ENCODE measurements at places on chromosomes 7 and 10.

DNA sequence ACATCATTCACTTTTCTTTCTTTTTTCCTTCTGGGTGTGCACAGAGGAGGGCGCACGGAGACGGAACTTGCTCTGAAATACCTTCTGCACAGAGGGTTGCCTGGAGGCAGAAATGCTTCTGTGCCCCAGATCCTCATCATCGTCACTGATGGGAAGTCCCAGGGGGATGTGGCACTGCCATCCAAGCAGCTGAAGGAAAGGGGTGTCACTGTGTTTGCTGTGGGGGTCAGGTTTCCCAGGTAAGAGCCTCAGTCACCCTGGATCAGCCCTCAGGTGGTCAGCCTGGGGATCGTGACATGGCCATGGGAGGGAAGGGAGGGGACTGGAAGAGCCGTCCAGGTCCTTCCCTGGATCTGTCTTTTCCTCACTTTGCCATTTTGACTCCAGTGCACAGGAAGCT is 33.6 kb downstream of the VWA2 start:
- DNase-seq = no peak

GRCh38 chr10:13939391-13939790 is 352.6 kb downstream of the PRPF18 start:
- DNase-seq = no peak

GRCh38 chr10:33497338-33497737 is 162.9 kb upstream of the NRP1 start:
- no peak for DNase-seq

DNA sequence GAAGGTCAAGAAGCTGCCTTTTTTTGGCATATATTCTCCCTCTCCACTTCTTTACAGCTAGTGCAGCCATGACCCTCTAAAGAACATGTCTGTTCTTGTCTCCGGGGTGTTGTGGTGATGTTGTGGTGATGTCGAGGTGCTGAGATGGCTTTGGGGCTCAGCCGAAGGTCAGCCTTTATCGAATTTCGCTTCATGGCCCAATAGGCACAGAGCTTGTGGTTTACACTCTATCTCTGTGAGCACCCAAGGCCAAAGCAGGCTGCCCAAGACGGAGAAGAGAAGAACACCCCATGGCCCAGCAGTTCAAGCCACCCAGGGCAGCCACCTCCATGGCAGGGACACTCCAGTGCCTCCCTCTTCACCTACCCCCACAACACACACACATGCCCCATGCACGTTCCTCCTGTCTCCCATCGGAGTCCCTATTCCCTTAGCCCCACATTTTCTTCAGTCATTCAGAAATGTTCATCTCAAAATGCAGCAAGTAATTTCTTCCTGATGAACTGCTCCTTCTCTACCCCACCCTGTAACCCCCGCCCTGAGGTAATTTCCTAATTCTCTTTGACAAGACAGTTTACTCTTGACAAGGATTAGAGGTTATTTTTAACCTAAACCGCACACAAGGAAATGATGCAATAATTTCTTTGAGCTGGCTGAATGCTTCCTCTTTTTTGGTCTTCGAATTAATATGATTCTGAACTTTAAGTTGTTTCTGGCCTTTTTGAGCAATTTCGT is 18.6 kb upstream of the ADRB1 start:
- DNase-seq = no peak

DNA sequence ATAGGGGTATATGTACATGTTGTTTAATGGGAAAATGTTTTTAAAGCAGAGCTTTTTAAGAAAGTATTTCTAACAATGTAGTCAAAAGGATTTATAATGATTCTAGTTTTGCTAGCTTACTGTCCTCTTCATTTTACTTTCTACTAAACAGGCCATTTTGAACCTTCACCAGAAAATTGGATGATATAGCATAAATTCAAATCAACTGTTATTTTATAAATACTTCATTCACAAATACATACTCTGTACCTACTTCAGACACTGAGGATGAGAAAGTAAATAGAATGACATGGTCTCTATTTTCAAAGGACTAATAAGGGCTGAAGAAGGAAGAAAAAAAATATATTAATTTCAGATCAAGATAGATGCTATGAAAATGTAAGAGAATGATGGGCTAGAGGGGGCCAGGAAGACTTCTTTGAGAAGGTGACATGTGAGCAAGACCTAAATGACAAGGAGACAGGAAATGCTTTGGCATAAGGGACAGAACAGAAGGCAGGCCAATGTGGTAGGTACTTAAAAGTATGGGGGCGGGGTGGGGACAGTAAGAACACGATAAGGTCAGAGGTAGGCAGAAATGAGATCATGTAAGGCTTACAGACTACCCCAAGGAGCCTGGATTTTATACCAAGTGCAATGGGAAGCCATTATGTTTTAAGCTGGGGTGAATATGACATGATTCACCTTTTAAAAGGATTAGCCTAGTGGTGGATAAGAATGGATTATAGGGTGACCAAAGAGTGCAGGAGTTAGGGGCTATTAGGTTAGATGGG is 5.2 kb downstream of the NAMPT start:
- no peak for DNase-seq

DNA sequence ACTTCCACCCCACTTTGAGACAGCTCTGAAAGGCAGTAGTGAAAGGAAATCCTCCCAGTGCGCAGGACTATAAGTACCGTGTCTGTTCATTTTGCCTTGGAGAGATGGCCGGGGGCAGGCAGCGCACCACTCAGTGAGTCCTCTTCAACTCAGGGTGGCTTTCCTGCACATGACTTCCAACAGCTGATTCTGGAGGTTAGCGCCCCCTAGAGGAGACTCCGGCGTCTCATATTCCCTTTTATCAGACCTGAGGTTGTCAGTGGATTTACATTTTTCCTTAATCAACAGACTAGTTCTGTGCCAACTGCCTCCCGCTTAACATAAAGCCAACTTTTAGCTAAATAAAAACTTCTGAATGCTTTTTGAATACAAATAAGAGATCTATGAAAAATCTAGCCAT is 101.0 kb downstream of the HERPUD2 start:
- no peak for DNase-seq

- no peak for DNase-seq
Observed at GRCh38 chr7:35652124-35652523, 42.8 kb downstream of the HERPUD2 start.

DNA sequence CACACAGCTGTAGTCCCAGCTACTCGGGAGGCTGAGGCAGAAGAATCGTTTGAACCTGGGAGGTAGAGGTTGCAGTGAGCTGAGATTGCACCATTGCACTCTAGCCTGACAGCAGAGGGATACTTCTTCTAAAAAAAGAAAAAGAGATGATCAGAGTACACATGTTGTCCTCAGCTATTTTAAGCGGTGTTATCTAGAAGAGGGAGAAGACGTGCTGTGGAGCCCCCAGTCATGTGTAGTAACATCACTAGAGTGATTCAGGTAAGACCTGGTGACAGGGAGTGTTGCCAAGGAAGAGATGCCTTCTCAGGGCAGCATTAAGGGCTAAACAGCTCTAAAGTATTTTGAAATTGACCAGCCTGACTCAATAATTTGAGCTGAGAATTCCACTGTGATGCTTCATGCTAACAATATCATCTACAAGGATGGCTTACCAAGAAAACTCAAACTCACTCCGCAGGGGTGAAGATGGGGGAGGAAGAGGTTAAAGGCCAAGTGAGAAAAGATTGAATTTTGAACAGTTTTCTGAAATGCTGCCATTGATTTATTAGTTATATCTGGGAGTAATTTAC is 97.4 kb downstream of the KLF6 start:
- DNase-seq = no peak

DNA sequence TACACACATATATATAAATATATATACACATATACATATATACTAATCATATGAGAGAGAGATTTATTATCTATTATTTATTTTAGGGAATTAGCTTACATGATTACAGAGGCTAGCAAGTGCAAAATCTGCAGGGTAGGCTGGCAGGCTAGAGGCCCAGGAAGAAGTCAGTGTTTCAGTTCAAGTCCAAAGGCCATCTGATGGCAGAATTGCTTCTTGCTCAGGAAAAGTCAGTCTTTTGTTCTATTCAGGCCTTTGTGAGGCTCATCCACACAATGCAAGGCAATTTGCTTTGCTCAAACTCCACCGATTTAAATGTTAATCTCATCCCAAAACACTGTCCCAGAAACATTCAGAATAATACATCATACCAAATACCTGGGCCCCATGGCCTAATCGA is 2.6 kb upstream of the C10orf120 start:
- no peak for DNase-seq

DNA sequence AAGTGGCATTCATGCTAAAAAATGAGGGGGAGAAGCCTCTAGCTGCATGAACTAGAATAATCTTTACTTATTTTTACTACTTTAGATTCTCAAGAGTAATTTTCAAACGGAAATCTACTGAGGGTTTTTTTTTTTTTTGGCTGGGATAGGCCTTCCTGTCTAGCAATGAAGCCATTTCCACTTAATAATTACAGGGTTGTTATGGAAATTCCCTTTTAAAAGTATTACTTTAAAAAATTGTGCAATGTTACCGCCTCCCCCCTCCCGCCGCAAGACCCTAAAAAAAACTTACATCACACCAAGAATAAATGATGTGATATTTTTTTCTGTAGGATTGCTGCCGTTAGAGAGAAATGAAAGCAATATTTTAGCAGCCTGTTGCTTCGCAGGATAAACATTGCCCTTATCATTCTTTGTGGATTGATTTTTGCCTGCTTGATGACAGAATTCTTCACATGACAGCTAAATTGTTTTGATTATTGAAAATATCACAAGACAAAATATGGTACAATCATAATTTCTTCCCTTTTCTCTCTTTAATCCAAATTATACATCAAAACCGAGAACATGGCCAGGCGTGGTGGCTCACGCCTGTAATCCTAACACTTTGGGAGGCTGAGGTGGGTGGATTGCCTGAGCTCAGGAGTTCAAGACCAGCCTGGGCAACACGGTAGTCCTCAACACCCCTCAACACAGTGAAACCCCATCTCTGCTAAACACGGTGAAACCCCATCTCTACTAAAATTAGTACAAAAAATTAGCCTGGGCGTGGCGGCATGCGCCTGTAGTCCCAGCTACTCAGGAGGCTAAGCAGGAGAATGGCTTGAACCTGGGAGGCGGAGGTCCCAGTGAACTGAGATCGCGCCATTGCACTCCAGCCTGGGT is 32.8 kb downstream of the ARL4A start:
- no peak for DNase-seq

- no peak for DNase-seq
Observed at GRCh38 chr7:151352512-151352911, 10.9 kb downstream of the NUB1 start.

GRCh38 chr7:48285373-48285772 is 114.1 kb downstream of the ABCA13 start:
- no peak for DNase-seq

GRCh38 chr7:4056552-4057288 is 625.4 kb upstream of the FOXK1 start:
- DNase-seq = no peak

DNA sequence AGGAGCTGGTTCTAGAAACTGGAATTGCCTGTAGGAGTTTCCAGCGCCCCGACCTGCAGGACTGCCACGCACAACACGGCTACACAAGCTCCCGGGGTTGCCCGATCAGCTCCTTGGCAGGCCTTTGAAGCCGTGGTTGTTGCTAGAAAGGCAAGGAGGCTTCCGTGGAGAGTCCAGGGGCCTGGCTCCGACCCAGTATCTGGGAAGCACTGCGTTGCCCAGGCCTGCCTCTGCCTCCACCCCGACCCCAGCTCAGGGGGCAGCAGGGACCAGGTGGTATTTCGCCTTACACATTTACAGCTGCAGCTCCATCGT is 54.4 kb downstream of the PROSER2 start:
- no peak for DNase-seq

- DNase-seq = no peak
Observed at GRCh38 chr10:132497063-132497680, 40.4 kb upstream of the INPP5A start.

DNA sequence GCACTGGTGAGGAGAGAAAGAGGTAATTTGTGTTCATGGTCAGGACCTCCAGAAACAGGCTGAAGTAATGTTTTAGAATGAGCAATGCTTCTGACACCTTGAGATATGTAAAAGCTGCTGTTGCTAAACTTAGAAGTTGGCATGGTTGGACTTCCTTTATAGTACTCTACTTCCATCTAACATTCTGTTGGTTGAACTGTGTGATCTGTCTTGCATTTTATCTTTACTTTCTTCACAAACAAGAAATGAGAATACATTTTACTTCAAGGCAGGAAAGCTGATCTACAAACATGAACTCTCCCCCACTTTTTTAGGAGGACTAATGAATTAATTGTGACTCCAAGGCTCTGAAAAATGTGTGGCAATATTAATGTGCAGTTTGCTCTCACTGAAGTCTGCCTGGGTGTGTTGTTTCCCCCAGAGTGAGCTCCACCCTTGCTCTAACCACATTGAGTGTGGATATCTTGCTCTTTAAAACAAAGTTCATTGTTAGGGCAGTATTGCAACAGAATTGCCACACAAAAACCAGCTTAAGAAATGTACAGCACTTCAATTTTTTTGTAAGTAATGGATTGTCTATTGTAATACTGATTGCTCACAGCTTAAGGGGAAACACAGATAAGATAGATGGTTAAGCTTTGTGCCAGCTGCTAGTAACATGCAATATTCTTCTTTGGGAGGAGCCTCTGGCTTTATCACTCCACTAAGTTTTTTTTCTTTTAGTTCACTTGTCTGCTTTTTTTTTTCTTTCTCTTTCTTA is 69.0 kb downstream of the ADD3 start:
- peak; percentile 59 for DNase-seq

DNA sequence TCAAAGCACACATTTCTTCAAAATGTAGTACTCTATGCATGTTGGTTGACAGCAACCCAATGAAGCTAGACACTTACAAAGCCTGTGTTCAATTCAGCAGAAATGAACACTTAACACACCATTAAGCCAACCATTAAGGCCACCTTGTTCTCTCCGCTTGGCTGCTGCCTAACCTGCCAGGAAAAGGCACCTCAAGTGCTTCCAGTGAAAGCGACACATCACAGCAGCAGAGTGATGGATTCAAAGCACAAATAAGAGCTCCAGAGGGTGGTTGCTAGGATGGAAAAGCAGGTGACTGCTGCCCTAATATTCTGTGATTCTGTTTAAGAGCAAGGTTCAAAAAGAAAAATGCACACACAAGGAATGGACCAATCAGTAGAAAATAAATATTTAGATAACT is 81.5 kb upstream of the GNAI1 start:
- DNase-seq = no peak

GRCh38 chr7:151342811-151343210 is 1.2 kb downstream of the NUB1 start:
- DNase-seq = no peak

DNA sequence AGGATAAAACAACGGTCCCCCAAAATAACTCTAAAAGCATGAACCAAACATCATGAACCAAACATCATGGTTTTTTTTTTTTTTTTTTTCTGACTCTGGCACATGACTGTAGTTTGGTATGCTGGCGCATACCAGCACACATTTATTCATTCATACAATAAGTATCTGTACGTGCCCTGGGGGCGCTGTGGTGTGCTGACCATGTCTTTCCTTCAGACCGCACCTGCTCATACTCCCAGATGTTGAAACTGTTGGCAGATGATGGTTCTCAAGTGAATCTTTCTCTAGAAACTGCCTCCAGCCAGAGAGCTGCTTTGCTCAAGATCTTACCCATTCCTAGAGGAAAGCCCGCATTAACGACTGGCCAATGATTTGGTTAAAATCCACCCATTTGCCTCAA is 114.7 kb upstream of the ANKRD30A start:
- DNase-seq = no peak

Data from CD4-positive, alpha-beta T cell treated with Interleukin-6 at 100 ng/mL for 8 hours (primary cell).